ENCODE measurements at places on chromosomes 6 and 20.

DNA sequence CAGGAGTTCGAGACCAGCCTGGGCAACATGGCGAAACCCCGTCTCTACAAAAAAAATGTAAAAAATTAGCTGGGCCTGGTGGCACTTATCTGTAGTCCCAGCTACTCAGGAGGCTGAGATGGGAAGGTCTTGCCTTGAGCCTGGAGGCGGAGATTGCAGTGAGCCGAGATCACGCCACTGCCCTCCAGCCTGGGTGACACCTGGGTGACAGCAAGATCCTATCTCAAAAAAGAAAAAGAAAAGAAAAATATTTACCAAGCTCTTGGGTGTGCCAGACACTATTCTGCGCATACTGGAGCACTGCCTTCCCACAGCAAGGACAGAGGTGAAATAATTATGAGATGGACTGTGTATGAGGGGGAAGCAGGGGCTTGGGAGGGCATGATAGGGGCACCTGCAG is 19.6 kb downstream of the POFUT1 start:
- no peak for DNase-seq

- DNase-seq: no peak
Measured at GRCh38 chr6:17096096-17096495, 5.8 kb upstream of the STMND1 start.

DNA sequence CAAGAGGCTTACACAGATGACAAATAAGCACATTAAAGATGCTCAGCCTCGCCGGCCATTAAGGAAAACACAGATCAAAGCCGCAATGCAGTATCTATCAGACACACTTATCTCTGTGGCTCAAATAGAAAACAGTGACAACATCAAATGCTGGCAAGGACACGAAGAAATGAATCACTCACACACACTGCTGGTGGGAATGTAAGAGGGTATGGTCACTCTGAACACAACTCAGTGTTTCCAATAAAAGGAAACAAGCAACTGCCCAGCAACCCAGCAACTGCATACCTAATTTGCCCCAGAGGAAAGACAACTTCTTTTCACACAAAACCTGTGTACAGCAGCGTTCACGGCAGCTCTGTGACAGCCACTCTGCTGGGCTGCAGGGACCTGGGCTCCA is 155.8 kb downstream of the WDR27 start:
- no peak for DNase-seq

- no peak for DNase-seq
Measured at GRCh38 chr20:56371977-56372376, 13.2 kb downstream of the FAM210B start.

GRCh38 chr6:8082954-8083858 is 19.0 kb upstream of the BLOC1S5 start:
- DNase-seq: no peak

DNA sequence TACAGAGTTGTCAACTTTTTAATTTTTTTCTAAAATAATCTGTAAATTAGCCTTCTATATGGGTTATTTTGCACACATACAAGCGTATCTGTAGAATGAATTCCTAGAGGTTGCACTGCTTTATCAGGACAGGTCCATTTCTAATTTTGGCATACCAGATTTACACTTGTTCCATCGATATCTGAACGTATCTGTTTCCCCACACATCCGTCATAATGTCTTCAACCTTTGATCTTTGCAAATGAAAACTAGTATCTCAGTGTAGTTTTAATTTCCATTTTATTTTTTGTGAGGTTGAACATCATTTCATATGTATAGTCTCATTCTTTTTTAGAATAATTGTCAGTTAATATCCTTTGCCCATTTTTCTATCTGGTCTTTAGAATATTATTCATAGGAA is 22.7 kb downstream of the SENP6 start:
- DNase-seq: no peak

DNA sequence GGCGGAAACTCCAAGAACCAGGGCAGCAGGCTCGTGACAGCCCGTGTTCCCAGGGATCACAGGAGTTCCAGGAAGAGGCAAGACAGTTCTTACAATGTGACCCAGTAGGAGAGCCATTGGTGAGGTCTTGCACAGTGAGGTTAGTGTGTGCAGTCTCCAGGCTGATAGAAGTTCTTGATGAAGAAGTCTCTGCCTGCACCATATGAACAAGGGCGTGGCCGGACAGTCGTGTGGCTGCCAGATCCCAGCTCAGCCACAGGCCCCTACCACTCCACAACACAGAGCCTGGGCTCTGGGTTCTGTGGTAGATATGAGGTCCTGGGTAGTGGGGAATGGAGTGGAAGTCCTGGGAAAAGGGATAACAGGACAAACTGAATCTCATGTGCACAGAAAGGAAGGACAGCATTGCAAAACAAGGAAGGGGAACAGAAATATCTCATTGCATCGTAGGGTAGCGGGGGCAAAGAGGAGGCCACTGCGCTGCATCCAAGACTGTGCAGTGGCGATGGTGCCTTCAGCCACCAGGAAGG is 65.2 kb downstream of the STX11 start:
- peak; percentile 24 for DNase-seq

GRCh38 chr6:42165016-42165415 is 8.1 kb upstream of the GUCA1A start:
- no peak for DNase-seq

- DNase-seq: no peak
Measured at GRCh38 chr20:16828666-16829305, 80.6 kb downstream of the OTOR start.

GRCh38 chr6:36752187-36752885 is 54.7 kb downstream of the RAB44 start:
- peak; percentile 32 for DNase-seq

- DNase-seq: no peak
Measured at GRCh38 chr20:44814937-44815336, 4.6 kb upstream of the RIMS4 start.

- peak; percentile 61 for DNase-seq
Measured at GRCh38 chr20:53579581-53580375, 13.9 kb downstream of the ZNF217 start.

Measured in stimulated activated naive CD8-positive, alpha-beta T cell treated with anti-CD3 and anti-CD28 coated beads, Interleukin-15, amount 100 ng/mL, for 72 hours (primary cell).